ENCODE measurements at places on chromosomes 5 and 9.

GRCh38 chr5:77960305-77960704, 184.2 kb upstream of the TBCA start:
- DNase-seq, result no peak

DNA sequence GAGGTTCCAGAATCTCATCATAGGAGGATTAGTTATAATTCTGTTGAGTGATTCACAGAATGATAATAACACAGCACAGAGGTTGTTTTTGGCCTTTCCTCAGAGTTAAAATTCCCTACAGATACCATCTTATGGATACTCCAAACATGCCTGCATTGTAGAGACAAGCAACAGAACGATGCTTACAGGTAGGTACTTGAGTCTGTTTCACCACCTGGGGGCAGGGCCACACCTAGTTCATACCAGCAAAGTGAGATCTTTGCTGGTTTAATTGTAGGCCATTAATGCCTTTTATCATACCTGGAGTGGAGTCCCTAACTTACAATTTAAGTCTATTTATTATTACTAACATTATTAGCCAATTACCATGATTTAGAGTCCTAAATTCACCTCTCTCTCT, 416.5 kb upstream of the TLE4 start:
- DNase-seq, result no peak

DNA sequence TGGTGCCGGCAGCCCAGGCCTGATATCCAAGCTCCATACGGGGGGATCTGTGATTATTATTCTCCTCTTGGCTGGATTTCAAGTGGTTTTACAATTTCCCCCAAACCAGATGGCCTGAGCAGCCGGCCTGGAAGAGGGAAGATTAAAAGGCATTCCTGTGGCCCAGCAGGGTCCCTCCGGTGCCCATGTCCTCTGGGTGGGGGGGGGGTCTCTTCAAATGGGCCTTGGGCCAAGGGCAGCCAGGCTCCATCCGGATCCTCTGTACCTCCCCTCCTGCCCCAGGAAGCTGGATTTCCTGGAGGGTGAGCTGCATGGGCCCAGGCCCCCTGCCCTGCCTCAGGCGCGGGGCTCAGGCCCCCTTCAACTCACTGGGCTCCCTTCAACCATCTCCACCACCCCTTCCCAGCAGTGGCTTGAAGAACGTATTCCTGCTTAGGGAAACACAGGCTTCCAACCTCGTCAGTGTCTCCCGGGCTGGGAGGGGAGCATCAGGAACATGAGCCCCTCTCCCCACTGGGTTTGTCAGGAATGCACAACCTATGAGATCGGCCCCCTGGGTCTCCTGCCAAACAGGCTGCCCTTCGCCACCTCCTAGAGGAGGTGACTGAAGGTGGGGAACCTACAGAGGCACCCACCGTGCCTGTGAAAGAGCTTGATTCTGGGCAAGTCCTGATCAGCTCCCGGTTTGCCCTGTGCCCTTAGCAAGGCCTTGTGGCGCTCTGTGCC, 62.9 kb upstream of the ORM1 start:
- DNase-seq, result no peak

GRCh38 chr5:57025961-57026360, 74.0 kb upstream of the MIER3 start:
- no peak for DNase-seq

DNA sequence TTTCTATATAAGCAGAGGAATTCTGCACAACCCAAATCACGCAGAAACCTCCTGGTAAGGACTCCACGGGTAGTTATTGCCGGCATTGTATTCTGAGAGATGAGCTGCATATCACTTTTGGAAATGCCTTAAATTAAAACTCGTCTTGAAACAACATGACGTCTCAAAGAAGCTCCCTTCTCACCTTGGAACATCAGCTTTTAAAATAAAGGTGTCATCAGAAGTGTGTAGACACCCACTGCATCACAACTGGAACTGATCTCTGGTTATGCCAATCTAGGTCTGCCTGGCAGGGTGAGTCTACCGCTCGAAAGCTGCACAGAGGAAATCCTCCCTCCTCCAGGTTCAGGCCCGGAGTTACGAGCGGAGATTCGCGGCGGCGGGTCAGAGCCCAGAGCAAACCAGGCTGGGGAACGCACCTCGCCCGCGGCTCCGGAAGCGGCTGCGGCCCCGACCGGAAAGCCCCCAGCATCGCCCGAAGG, 974 bp upstream of the SLC12A2 start:
- no peak for DNase-seq

- no peak for DNase-seq
Observed at GRCh38 chr5:137727623-137728022, 8.3 kb downstream of the KLHL3 start.

DNA sequence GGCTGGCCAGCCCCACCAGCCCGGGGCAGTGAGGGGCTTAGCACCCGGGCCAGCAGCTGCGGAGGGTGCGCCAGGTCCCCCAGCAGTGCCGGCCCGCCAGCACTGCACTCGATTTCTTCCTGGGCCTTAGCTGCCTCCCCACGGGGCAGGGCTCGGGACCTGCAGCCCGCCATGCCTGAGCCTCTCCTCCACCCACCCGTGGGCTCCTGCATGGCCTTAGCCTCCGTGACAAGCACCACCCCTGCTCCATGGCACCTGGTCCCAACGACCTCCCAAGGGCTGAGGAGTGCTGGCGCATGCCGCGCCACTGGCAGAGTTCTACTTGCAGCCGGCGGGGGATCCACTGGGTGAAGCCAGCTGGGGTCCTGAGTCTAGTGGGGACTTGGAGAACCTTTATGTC, 452.6 kb downstream of the AGTPBP1 start:
- DNase-seq, result no peak

DNA sequence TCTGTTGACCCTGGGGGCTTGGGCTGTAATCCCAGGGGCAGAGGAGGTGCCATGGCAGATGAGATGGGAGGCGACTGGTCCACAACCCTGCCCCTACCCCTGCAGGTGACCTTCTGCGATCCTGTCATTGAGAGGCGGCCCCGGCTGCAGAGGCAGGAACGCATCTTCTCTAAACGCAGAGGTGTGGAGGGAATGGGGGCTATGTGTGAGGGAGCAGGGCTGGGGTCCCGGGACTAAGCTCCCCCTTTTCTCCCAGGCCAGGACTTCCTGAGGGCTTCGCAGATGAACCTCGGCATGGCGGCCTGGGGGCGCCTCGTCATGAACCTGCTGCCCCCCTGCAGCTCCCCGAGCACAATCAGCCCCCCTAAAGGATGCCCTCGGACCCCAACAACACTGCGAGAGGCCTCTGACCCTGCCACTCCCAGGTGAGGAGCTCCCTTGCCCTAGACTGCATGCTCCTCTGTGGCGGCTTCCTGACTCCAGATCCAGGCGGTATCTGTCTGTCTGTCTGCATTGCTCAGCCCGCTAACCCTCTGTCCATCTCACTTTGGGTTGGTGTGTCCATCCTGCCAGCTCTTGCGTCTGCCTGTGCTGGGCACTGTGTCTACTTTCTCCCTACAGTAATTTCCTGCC, 9.9 kb downstream of the ZDHHC12 start:
- no peak for DNase-seq
